ENCODE measurements at places on chromosomes 4 and X.
A peak's percentile ranks its signal among the peaks of the same experiment; 100 is the strongest.

DNA sequence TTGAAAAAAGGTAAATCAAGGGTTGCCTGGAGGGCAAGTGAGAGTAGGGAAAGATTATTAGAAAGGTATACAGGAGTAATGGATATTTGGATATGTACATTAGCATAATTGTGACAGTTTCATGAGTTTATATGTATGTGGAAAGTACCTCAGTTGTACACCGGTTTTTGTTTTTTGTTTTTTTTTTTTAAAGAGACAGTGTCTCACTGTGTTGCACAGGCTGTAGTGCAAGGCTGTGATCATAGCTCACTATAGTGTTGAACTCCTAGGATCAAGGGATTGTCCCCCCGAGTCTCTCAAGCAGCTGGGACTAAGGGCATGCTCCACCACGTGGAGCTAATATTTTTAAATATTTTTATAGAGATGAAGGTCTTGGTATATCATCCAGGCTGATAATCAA is 15.3 kb upstream of the HPGD start:
- no peak for DNase-seq

- no peak for DNase-seq
Measured at GRCh38 chrX:15151267-15152186, 118.4 kb downstream of the ASB9 start.

- no peak for DNase-seq
Measured at GRCh38 chr4:61442936-61443335, 242.8 kb downstream of the ADGRL3 start.

GRCh38 chrX:57286507-57287251 is at the start of gene FAAH2:
TSS of gene FAAH2 (plus strand) at chrX:57286706. CDS start at chrX:57286826, 120 bp downstream.
- peak; percentile 5 for DNase-seq

- DNase-seq = no peak
Measured at GRCh38 chrX:141668371-141668770, 30.2 kb downstream of the SPANXD start.

- DNase-seq = no peak
Measured at GRCh38 chrX:76127341-76127740, 45.5 kb upstream of the PBDC1 start.

DNA sequence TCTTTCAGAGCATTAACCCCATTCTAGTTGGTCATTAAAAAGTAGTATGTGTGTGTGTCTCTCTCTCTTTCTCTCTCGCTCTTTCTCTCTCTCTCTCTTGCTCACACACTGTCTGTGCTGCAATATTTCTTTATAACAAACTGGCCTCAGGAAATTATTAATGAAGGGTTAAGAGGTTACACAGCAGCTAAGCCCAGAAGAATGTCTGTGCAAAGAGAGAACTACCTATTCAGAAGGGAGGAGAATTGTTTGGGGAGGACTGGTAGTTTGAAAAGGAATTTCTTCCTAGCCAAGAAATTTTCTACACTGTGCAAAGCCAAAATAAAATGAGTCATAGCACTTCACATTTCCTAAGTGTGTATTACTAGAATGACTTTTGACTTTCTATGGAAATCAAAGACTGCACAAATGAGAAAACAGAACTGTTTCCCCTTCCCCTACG is 22.2 kb downstream of the PDGFC start:
- no peak for DNase-seq

GRCh38 chrX:108610141-108610540 is 126.2 kb downstream of the IRS4 start:
- DNase-seq = no peak

- no peak for DNase-seq
Measured at GRCh38 chrX:3699821-3700381, 13.5 kb downstream of the PRKX start.

- DNase-seq = no peak
Measured at GRCh38 chr4:8394061-8394519, 46.4 kb downstream of the ACOX3 start.

- DNase-seq = no peak
Measured at GRCh38 chrX:45840411-45840950, 639.8 kb upstream of the DIPK2B start.

- DNase-seq = no peak
Measured at GRCh38 chr4:97496298-97496873, 646.9 kb downstream of the STPG2 start.

GRCh38 chr4:93303440-93303839 is 525.1 kb upstream of the ATOH1 start:
- DNase-seq = no peak

DNA sequence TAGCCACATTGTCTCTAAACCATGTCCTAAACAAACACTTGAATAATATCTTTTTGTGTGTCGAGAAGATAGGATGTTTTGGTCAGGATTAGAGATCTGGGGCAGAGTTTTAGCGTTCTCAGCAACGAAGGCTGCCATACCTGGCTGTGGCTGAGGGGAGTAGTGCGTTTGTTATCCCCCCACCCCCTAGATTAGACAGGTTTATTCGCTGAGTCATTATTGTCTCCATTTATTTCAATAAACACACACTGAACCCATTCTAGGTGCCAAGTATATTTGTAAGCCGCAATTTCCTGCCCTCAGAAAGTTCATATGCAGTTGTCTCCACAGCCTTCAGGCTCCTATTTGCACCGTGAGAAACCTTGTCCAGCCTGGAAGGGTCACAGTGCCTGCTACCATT is 1684.8 kb upstream of the TENM3 start:
- DNase-seq = no peak

- DNase-seq = no peak
Measured at GRCh38 chr4:38957261-38957815, 74.9 kb downstream of the TMEM156 start.

DNA sequence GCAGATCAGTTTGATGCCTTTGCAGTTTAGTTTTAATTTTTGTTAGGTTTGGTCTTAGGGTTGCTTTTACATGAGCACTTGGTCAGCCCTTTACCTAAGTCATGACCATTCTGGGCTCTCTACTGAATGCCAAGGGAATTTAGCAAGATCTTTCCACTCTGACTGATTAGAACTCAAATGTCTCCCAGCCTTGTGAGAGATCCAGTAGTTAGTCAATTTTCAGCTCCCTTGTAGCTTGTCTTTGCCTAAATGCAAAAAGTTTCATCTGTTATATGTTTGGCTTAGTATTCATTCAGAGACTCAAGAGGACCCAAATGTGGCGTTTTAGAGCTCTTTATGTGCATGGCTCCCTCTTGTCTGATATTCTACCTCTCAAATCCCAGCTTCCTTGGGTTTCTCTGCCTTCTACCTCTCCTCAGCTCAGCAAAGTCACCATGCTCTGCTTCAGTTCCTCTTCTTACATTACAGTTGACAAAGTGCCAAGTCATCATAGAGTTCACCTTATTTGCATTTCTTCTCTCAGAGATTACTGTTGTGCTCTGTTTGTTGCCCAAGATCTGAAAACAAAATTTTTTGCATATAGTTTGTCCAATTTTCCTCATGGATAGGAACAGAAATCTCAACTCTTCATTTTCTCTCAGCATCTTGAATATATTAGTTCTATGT is 17.5 kb upstream of the JAKMIP1 start:
- DNase-seq = no peak

GRCh38 chrX:113920661-113921060 is 663.2 kb upstream of the HTR2C start:
- DNase-seq = no peak

DNA sequence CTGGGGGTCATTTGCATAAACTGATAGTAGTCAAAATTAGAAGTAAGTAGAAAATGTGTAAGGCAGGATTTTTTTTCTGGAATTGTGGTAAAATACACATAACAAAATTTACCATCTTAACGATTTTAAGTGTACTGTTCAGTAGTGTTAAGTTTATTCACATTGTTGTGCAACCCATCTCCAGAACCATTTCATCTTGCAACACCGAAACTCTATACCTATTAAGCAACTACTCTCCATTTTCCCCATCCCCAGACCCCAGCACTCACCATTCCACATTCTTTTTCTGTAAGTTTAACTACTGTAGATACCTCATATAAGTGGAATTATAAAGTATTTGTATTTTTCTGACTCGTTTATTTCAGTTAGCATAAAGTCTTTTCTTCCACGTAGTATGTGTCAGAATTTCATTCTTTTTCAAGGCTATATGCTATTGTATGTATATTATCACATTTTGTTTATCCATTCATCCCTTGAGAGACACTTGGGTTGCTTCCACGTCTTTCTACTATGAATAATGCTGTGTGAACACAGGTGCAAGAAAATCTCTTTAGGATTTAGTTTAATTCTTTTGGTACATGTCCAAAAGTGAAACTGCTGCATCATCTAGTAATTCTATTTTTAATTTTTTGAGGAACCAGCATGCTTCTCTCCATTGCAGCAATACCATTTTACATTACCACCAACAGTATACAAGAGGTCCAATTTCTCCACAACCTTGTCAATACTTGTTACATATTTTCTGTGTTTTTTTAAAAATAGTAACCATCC is 39.1 kb upstream of the NSUN7 start:
- DNase-seq = no peak

- DNase-seq = no peak
Measured at GRCh38 chrX:142312591-142312990, 107.5 kb upstream of the MAGEC2 start.

DNA sequence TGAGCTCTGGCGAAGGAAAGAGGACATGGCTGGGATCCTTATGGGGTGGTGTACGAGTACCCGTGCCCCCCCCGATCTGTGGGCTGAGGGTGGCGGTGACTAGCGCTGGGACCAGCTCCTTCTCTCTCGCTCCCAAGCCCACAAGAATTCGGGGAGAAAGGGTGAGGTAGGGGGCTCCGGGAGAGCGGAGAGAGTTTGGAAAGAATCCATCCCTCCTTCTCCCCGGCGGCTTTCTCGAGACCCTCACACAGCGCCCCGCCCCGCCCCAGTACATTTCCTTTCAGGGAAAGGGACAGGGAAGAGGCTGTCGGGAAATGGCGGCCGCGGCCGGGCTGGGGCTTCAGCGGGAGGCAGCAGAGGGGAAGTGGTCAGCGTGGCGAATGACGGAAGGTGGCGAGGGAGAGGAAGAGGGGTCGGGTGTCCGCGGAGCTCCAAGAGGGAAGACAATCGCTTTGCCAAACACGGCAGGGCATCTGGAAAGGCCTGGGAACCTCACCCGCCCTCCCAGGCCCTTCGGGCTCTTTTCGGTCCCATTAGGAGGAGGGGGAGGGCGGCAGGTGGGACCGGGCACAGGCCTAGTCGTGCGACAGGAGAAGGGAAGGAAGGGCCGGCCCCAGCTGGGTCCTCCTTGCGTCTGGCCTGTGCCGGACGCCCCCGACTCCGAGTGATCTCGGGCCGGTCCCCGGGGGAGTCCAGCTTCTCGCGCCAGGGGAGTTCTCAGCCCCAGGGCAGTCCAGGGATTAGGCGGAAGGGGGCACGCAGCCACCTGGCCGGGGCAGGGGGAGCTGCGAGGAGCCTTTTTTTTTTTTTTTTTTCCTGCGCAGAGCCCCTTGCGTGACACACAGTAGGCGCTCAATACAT is 10.2 kb downstream of the HNRNPH2 start:
- DNase-seq = no peak

GRCh38 chr4:174318829-174319764 is 35.4 kb downstream of the CEP44 start:
- DNase-seq = no peak

GRCh38 chr4:119788349-119789266 is 160.0 kb upstream of the PDE5A start:
- DNase-seq = no peak

GRCh38 chrX:106220177-106220576 is 52.1 kb downstream of the PWWP3B start:
- no peak for DNase-seq

- DNase-seq = no peak
Measured at GRCh38 chrX:53713987-53714579, 27.6 kb upstream of the HUWE1 start.

DNA sequence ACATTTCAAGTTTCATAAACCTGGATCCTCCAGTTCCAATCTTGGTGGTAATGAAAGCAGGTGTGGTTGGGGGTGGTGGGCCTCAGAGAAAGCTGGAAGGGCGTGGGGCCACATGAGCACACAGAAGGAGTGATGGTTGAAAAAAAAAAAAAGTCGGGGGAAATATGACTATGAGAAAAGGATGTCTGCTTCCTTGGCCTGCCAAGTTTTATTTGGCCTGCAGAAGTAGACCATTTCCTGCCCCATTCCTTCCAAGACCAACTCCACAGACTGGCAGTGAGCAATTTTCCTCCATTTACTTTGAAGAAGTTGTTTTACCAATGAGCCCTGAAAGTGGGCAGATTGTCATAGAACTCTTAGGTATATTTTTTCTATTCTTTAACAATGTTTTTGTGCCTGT is 43.3 kb downstream of the LNX1 start:
- DNase-seq = no peak

DNA sequence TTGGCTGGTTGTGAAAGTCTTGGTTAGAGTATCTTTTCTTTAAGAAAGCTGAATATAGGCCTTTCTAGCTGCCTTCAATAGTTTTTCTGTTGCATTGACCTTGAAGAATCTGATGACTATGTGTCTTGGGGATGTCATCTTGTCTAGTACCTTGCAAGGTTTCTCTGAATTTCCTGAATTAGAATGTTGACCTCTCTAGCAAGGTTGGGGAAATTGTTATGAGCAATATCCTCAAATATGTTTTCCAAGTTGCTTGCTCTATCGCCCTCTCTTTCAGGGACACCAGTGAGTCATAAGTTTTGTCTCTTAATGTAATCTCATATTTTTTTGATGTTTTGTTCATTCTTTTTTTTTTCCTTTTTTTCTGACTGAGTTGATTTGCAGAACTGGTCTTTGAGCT is 194.7 kb downstream of the RAB28 start:
- DNase-seq = no peak

DNA sequence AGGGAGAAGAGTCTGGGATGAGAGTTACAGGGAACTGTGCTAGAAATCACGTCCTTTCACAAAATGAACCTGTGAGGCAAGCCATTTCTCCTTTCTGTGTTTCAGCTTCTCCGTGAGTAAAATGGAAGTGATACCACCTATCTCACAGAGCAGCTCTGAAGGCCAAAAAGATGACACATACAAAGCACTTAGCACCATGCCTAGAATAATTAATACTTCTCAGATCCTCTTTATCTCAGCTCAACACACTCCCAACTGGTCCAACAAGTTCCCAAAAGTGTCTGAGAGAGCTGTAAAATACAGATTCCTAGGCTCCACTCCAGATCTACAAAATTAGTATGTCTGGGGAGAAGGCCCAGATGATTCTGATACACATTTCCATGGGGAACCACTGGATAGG is 38.3 kb downstream of the LHFPL1 start:
- DNase-seq = no peak

DNA sequence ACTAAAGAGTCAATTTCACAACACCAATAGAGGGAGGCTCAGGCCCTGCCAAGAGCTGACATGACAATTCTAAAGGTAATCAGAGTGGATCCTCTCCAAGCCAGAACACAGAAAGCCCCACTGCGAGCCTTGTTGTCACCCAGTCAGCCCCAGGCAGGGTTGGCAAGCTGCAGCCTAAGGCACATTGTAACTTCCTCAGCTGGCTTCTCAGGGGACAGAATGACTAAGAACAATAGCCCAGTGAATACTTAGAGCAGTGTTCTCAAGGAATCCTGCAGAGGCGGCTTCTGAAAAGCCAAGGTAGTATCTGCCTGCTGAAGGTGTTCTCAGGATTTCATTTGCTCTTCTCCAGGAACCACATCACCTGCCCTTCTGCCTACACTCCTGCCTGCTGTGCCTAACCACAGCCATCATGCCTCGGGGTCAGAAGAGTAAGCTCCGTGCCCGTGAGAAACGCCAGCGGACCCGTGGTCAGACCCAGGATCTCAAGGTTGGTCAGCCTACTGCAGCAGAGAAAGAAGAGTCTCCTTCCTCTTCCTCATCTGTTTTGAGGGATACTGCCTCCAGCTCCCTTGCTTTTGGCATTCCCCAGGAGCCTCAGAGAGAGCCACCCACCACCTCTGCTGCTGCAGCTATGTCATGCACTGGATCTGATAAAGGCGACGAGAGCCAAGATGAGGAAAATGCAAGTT is at the start of gene MAGEB4:
Gene MAGEB4, plus strand, starts transcription at position 277 of the 692 bp plus-strand sequence. Its CDS starts 136 bp downstream, at position 413.
- no peak for DNase-seq
